ENCODE measurements at places on chromosomes 7 and 10. TPM values are rescaled to one million over a fixed set of nuclear protein-coding genes. Genes with fewer than 3 reads are reported as not detected.

Gene PPP1R17
- not detected for total RNA-seq

- H3K27ac ChIP-seq: no peak overlapping the region
- peaks cover 7% of the 10 kb centered on the region for H3K4me1 ChIP-seq
- peaks cover 2% of the 10 kb centered on the region for H3K36me3 ChIP-seq
- H3K27me3 ChIP-seq: no peaks in the 10 kb centered on the region
- DNase-seq: no peak
Measured at GRCh38 chr7:77383333-77383740, 32.8 kb downstream of the GSAP start.

Gene CCDC136
- total RNA-seq: 7.2 TPM

GRCh38 chr10:96502561-96503282, 11.0 kb downstream of the TLL2 start:
- H3K27ac ChIP-seq: no peak overlapping the region
- no peak for DNase-seq
- no peaks in the 10 kb centered on the region for H3K36me3 ChIP-seq
- no peaks in the 10 kb centered on the region for H3K4me1 ChIP-seq
- no peak overlapping the region for H3K4me3 ChIP-seq
- no peaks in the 10 kb centered on the region for H3K27me3 ChIP-seq

DNA sequence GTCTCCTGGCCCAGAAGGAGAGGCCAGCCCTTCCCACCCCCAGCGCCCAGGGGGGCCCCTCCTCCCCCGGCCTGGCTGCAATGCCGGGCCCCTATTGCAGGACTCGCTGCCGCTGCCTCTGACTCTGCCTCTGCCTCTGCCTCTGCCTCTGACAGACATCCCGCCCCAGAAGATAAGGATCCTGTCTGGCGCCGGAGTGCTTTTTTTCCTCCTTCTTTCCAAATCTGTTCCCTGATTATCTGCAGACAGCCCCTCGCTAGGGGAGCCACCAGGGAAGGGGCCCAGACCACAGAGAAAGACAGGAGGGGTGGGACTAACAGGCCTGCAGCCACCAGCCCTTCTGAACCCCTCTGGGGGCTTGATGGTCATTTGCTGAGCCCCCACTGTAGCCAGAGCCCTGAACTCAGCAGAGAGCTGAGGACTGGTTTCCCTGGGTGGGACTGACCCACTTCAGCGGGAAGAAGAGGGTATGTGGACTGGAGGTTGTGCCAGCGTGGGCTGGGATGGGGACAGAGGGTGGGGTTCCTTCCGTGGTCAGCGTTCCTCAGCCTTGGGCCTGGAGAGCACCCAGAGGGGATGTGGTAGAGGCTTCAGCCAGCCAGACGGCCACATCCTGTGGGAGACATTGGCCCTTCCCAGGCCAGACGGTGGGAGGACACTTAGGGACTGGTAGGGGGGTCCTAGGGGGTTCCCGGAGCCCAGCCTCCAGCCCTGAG, 22.8 kb downstream of the UNC5B start:
- DNase-seq: peak; percentile 82
- H3K4me3 ChIP-seq: no peak overlapping the region
- peaks cover 73% of the 10 kb centered on the region for H3K4me1 ChIP-seq
- no peaks in the 10 kb centered on the region for H3K36me3 ChIP-seq
- H3K27me3 ChIP-seq: no peaks in the 10 kb centered on the region

GRCh38 chr7:34081935-34082334, 176.6 kb downstream of the BMPER start:
- H3K4me3 ChIP-seq: no peak overlapping the region
- H3K36me3 ChIP-seq: peaks cover 6% of the 10 kb centered on the region
- H3K27me3 ChIP-seq: no peaks in the 10 kb centered on the region
- DNase-seq: no peak
- no peaks in the 10 kb centered on the region for H3K4me1 ChIP-seq

DNA sequence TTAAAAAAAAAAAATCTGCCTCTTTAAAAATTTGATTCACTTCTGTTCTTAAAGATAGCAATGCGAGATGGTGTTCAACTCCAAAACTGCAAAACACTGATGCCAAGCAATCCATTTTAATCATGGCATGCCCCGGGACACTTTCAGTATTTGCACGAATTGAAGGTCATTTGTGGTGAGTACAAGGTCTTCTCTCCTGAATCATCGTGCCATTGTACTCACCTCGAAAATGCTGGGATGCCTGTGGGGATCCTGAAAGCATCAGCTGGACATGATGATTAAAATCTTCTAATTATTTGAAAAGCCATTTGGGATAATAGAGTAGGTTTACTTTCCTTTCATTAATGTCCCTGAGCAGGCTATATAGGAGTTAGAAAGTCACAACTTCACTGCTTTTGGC, 125.1 kb upstream of the NRP1 start:
- H3K27ac ChIP-seq: no peak overlapping the region
- DNase-seq: no peak
- no peaks in the 10 kb centered on the region for H3K27me3 ChIP-seq
- no peaks in the 10 kb centered on the region for H3K4me1 ChIP-seq
- H3K36me3 ChIP-seq: no peaks in the 10 kb centered on the region
- no peak overlapping the region for H3K4me3 ChIP-seq

Gene TRPV5
- total RNA-seq: not detected

DNA sequence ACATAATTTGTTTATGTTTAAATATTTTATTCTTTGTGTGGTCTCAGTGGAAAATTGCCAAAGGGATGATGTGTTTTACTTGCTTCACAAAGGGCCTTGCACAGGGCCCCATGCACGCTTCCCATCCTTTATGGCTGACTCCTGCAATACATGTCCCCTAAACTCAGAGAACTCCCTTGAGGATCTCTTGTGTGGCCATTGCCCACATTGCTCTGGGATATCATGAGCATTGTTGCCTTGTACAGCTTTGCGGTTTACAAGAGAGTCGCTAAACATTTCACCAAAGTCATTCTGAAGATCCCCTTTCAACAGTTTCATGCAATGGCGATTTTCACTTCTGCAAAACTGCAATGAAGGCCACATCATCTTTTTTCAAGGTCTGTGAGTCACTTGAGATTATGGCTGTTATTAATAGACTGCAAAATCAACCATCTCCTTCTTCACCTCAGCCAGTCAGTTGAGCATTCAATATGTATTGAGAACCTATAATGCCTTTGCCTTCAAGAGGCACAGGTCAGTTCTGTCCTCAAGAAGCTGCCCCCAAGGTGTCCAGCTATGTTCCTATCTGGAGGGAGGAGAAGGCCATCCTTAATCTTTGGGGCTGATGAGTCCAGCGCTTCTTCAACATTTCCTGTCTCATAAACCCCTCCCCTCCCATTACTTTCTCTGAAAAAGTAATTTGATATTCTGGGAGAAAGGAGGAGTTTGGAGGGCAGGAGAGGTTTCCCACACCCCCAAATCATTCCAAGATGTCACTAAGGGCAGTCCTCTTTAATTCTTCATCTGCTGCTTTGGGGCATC, 108.1 kb downstream of the CCDC71L start:
- H3K4me3 ChIP-seq: no peak overlapping the region
- DNase-seq: peak; percentile 30
- no peaks in the 10 kb centered on the region for H3K36me3 ChIP-seq
- H3K27me3 ChIP-seq: no peaks in the 10 kb centered on the region

GRCh38 chr7:158973440-158973839, 117.1 kb downstream of the DYNC2I1 start:
- DNase-seq: peak; percentile 86
- peaks cover 8% of the 10 kb centered on the region for H3K4me1 ChIP-seq
- H3K4me3 ChIP-seq: no peak overlapping the region
- H3K27me3 ChIP-seq: no peaks in the 10 kb centered on the region
- no peaks in the 10 kb centered on the region for H3K36me3 ChIP-seq

- no peaks in the 10 kb centered on the region for H3K4me1 ChIP-seq
- no peaks in the 10 kb centered on the region for H3K27me3 ChIP-seq
- no peak overlapping the region for H3K4me3 ChIP-seq
Measured at GRCh38 chr7:9022456-9022855, 589.0 kb downstream of the NXPH1 start.

- no peaks in the 10 kb centered on the region for H3K27me3 ChIP-seq
- H3K36me3 ChIP-seq: no peaks in the 10 kb centered on the region
- no peak for DNase-seq
- H3K4me3 ChIP-seq: no peak overlapping the region
Measured at GRCh38 chr7:2886391-2886790, 42.3 kb upstream of the GNA12 start.

DNA sequence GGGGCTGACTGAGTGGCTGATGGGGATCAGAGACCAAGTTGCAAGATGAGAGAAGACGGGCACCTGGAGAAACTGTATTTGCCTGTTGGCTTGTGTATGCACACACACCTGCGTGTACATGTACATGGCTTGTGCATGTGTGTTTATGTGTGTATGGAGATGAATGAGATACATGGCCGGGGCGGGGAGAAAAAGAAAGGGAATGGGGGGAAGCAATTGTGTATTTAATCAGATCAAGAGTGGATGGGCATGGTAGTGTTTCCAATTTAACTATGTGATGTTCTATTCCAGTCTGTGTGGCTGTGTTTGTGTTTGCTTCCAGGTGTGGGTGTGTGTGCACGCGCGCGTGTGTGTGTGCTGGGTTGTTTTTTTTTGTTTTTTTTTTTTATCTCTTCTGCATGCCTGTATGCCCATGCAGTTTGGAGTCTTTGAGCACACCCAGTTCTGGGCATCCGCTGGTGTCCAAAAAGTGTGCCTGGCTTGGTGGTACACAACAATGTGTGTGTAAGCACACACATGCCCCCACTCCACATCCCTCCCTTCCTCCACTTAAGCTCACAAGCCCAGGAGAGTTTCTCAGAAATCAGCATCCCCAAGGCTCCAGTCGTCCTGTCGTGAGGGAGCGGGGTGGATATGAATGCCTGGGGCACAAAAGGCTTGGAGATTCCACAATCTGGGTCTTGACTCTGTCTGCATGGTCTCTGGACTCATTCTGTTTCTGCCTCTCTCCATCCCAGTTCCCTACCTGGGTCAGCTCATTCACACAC, 2.5 kb upstream of the VGF start:
- H3K27me3 ChIP-seq: peaks cover 95% of the 10 kb centered on the region
- DNase-seq: no peak
- no peaks in the 10 kb centered on the region for H3K36me3 ChIP-seq
- peaks cover 53% of the 10 kb centered on the region for H3K4me1 ChIP-seq
- no peak overlapping the region for H3K4me3 ChIP-seq
- H3K27ac ChIP-seq: no peak overlapping the region

GRCh38 chr10:110651044-110651958, 7.2 kb downstream of the RBM20 start:
- H3K36me3 ChIP-seq: no peaks in the 10 kb centered on the region
- H3K27ac ChIP-seq: no peak overlapping the region
- no peak overlapping the region for H3K4me3 ChIP-seq
- no peaks in the 10 kb centered on the region for H3K4me1 ChIP-seq
- no peak for DNase-seq

GRCh38 chr7:151708610-151709009, 168.3 kb downstream of the PRKAG2 start:
- no peak overlapping the region for H3K27ac ChIP-seq
- H3K36me3 ChIP-seq: no peaks in the 10 kb centered on the region
- DNase-seq: no peak
- peaks cover 33% of the 10 kb centered on the region for H3K4me1 ChIP-seq

Gene ANKRD22
- 1.7 TPM for total RNA-seq

- no peaks in the 10 kb centered on the region for H3K27me3 ChIP-seq
- no peaks in the 10 kb centered on the region for H3K36me3 ChIP-seq
- no peak overlapping the region for H3K4me3 ChIP-seq
Measured at GRCh38 chr7:34851431-34851830, 185.9 kb downstream of the DPY19L1 start.

DNA sequence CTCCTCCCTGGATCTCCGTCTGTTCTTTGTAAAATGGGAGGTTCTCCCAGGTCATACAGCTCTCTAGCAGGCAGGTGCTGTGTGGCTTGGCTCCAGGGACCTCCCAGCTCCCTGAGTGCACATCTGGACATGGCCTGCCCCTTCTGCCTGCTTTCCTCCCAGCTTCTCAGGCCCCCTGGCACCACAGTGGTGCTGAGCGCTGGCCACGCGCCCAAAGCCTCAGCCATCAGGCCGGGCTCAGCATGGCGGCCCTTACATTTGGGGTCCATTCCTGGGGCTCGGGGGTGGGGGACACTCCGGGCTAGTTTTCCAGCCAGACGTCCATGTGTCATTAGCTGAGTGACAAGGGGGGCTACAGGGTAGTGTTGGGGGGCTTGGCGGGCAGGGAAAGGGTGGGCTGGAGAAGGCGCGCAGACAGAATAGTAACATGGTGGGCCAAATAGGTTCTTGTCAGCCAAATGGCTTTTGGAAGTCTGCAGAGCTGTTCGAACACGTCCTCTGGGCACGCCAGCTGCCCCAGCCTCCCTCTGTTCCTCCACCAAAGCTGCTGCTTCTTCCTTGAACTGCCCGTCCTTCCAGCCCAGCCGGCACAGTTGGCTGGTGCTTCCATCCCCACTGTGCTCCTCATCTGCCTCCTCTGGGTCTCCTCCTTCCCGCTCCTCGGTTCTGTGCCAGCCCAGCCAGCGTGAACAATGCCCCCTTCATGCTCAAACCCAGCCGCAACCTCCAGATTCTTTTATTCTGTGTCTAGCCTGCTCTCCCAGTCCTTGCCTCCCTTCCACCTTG, 65.9 kb downstream of the GOLGA7B start:
- H3K27ac ChIP-seq: no peak overlapping the region
- DNase-seq: no peak
- no peaks in the 10 kb centered on the region for H3K36me3 ChIP-seq
- no peaks in the 10 kb centered on the region for H3K27me3 ChIP-seq
- H3K4me3 ChIP-seq: no peak overlapping the region
- H3K4me1 ChIP-seq: no peaks in the 10 kb centered on the region

Gene ENKUR
- total RNA-seq: 18.1 TPM

- H3K27ac ChIP-seq: no peak overlapping the region
- no peak for DNase-seq
- no peaks in the 10 kb centered on the region for H3K36me3 ChIP-seq
Measured at GRCh38 chr10:59887006-59887405, 19.4 kb downstream of the CCDC6 start.

Gene ZNF485
- total RNA-seq: 7.7 TPM

Gene PSD
- 1.1 TPM for total RNA-seq

- no peaks in the 10 kb centered on the region for H3K36me3 ChIP-seq
- H3K4me3 ChIP-seq: no peak overlapping the region
- DNase-seq: no peak
- H3K4me1 ChIP-seq: peaks cover 5% of the 10 kb centered on the region
- H3K27me3 ChIP-seq: no peaks in the 10 kb centered on the region
Measured at GRCh38 chr7:107505997-107506673, 36.3 kb downstream of the GPR22 start.

DNA sequence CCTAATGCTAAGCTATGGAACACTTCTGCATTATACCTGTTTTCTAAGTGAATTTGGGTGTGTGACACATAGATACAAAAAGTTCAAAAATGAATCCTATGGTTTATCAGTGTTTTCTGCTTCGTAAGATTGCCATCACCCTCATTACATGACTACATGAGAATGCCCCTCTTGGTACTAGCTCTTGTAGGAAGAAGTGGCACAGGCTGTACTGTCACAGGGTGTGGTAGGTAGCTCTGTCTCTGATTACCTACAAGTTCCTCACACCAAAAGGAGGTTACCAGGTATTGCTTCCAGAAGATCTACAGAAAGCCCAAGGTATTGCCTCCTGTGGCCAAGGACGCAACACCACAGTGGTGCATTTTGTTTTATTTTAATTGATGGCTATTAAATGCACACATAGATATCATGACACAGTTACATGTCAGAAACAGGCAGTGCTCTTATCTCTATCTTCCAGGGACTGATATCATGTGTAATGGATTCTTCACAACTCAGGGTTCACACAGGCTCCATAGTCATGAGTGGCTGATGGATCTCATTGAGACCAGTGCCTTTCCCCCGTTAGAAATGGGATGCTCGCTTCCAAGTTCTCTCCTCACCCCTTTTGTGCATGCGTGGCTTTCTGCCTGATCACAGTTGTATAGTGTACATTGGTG, 6.6 kb downstream of the OPTN start:
- no peak for DNase-seq
- H3K27ac ChIP-seq: no peak overlapping the region
- no peaks in the 10 kb centered on the region for H3K27me3 ChIP-seq
- no peak overlapping the region for H3K4me3 ChIP-seq
- H3K4me1 ChIP-seq: peaks cover 26% of the 10 kb centered on the region
- H3K36me3 ChIP-seq: peaks cover 8% of the 10 kb centered on the region
